ENCODE measurements at places on chromosomes 6 and 20. TPM values are rescaled to one million over a fixed set of nuclear protein-coding genes. Genes with fewer than 3 reads are reported as not detected.

- DNase-seq, result no peak
Measured at GRCh38 chr20:60001108-60001507, 42.9 kb downstream of the CDH26 start.

DNA sequence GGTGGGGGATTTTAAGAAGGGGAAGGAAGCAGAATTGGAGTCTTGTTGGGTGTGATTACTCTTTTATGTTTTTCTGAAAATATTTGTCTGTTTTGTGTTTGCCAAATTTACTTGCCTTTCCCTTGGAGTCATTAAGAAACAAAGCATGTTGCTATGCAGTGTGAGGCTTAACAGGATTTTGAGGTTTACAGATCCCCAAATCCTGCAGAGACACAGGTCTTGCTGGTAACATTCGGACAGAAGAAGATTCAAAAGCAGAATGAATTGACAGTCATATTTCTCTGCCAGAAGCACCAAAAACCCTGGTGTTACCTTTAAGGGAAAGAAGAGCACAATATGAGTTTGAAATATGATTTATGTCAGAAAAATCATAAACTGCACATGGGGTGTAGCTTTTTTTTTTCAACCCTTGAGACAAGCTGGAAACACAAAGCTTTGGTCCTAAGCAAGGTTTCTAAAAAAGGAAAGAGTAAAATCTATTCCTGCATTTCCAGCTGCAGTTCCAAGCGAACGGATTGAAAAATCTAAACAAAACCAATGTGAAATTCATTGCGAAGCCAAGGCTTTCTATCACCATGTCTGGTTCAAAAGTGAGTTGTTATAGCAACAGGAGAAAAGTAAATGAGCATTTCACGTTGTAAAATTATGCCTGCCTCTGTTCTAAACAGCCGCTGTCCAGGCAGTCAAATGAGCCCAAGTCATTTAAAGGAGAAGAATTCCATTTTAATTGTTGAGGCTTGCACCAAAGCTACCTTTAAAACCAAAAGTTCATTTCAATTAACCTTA is 358.9 kb upstream of the SASH1 start:
- DNase-seq, result no peak

- DNase-seq, result no peak
Measured at GRCh38 chr6:317448-318144, 25.3 kb downstream of the DUSP22 start.

- DNase-seq, result no peak
Measured at GRCh38 chr20:54047048-54047447, 23.3 kb downstream of the BCAS1 start.

DNA sequence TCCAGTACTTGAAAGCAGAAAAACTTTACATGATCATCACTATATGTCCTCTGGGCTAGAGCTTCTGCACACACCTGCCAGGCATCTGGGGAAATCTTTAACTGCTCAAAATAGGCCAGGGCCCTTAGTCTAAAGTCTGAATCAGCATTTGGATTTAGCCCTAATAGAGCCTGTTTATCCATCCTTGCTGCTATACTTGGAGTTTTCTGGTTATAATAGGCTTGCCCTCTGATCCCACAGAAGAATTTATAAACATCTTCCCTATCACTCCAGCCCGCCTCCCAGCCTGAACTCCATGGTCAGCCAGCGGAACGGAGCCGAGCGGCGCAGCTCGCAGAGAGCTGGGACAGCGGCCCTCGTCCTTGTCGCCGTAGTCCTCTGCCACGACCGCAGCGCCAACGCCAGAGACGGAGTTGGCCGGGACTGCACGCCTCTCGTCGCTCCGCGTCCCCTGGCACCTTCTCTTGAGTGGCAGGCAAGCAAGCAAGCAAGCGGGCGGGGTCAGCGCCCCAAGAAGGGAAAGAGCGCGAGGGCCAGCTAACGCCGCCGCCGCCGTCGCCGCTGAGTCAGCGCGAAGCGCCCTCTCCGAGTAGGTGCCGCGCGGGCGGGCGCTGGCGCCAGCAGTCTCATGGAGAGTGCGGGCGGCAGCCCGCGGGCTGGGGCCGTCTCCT is 25.4 kb upstream of the ASIP start:
- peak; percentile 51 for DNase-seq

EYS gene
- total RNA-seq, result not detected
